ENCODE measurements at places on chromosomes 5 and 9. TPM values are rescaled to one million over a fixed set of nuclear protein-coding genes. Genes with fewer than 3 reads are reported as not detected.

ANKDD1B gene
- 0.34 TPM for total RNA-seq

JAKMIP2 gene
- total RNA-seq: 2.4 TPM

CTXN3 gene
- total RNA-seq: not detected

EMB gene
- 93.9 TPM for total RNA-seq

ANKRD33B gene
- total RNA-seq: 12.2 TPM

STKLD1 gene
- 0.77 TPM for total RNA-seq

DNA sequence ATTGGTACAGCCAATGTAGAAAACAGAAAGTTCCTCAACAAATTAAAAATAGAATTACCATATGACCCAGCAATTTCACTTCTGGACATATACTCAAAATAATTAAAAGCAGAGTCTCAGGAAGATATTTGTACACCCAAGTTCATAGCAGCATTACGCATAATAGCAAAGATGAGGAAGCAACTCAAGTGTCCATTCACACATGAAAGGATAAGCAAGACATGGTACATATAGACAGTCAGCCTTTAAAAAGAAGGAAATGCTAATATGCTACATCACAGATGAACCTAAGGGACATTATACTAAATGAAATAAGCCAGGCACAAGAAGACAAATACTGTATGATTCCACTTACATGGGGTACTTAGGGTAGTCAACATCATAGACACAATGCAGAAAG is 76.7 kb downstream of the ANXA2R start:
- ATAC-seq: no peak

- ATAC-seq: no peak
Measured at GRCh38 chr9:20914556-20914955, 116.9 kb downstream of the HACD4 start.

- no peak for ATAC-seq
Measured at GRCh38 chr5:15807871-15808270, 307.9 kb downstream of the FBXL7 start.

DNA sequence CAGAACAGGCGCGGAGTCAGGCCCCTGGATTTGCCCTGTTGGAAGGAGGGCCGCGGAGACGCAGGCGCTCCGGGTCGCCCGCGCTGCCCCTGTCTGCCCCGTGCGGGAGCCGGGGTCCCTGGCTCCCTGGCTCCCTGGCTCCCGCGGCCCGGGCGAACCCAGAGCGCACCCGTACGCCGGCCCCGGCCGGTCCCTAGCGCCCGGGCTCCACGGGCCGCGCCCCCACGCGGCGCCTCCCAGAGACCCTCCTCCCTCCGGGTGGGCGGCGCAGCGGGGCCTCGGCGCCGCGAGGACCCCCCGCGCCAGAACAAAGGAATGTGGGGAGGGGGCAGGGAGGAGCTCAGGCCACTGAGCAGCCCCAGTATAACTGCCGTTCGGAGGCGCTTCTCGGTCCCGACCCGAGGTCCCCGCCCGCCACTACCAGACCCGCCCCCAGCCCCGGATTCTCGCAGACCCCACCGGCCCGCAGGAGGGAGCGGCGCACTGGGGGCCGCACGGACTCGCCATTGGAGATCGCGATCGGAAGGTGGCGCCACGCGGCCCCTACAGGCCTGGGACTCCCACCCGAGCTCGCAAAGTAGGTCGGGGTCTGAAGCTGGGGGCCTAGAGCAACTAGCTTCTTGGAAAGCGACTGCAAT is 2.4 kb downstream of the NFIL3 start:
- ATAC-seq: no peak

DNA sequence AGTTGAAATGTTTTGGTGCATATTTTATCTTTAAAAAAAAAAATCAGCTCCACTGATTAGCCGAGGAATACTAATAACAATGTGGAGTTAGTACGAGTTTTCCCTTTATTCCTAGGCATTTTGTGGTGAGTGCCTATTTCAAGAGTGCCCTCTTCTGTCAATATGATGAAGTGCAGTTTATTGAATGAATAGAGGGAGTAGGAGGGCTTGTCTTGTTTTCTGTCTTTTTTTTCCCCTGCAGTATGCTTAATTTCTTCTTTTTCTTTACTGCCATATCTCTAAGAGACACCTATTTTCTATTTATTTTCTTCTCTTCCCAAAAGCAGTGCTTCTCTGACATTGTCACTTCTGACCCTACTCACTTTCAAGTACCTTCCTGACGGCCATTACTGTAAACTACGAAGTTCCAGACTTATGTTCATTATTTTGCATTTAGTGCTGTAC is 169.6 kb upstream of the PITX1 start:
- ATAC-seq: no peak

DNA sequence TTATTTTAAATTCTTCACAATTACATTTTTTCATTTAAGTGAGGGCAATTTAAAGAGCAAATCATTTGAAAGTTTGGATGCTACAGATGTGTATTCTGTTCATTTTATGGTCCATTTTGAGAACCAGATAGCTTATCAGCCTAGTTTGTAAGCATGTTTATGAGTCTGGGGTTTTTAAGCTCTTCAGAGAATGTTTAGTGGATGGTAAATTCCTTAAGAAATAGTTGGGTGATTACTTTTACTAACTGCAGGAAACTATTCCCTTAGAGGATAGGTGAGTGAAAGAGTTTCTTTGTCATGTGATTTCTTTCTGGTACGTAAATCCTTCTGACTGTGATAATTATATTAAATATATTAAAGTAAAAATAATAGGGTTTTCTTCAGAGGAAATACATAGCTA is 17.6 kb downstream of the RASGRF2 start:
- ATAC-seq: no peak

GRCh38 chr9:129235931-129236331 is 57.9 kb upstream of the IER5L start:
- ATAC-seq: peak; percentile 65

DNA sequence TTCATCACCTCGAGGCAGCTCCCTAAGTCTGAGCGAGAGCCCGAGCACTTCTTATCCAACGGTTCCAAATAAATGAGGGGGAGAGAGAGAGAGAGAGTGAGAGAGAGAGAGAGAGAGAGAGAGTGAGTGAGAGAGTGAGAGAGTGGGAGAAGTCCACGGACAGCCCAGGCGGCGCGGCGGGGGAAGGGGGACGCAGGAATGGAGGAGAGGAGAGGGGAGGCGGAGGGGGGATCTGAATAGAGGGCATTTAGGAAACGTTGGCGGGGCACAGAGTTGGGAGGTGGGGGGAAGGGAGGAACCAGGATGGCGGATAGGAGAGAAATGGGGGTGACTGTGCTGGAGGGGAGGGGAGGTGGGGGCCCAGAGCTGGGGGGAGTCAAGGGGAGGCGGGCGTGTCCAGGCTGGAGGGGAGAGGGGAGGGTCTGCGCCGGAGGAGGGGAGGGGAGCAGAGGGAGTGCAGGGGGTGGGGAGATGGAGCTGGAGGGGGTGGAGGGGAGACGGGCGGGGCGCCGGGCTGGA is 398 bp upstream of the BASP1 start:
- no peak for ATAC-seq

- no peak for ATAC-seq
Measured at GRCh38 chr5:16856531-16856930, 79.6 kb downstream of the MYO10 start.

DNA sequence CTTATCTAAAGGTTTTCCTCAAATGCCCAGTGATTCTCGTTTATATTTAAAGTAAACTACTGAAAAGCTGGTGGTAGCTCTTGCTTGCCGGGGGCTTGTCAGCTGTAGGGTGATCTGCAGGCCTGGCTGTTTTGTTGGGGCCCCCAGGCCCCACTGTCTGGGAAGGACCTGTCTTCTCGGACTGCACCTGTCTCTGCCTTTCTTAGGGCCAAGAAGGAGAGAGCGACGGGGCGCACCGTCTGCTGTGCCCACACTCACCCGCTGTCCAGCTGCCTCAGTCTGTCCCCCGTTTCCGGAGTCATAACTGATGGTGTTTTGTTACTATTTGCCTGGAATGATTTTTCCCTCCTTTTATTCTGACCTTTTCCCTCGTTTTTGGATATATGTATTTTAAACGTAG is 94.1 kb upstream of the CACNA1B start:
- no peak for ATAC-seq

DNA sequence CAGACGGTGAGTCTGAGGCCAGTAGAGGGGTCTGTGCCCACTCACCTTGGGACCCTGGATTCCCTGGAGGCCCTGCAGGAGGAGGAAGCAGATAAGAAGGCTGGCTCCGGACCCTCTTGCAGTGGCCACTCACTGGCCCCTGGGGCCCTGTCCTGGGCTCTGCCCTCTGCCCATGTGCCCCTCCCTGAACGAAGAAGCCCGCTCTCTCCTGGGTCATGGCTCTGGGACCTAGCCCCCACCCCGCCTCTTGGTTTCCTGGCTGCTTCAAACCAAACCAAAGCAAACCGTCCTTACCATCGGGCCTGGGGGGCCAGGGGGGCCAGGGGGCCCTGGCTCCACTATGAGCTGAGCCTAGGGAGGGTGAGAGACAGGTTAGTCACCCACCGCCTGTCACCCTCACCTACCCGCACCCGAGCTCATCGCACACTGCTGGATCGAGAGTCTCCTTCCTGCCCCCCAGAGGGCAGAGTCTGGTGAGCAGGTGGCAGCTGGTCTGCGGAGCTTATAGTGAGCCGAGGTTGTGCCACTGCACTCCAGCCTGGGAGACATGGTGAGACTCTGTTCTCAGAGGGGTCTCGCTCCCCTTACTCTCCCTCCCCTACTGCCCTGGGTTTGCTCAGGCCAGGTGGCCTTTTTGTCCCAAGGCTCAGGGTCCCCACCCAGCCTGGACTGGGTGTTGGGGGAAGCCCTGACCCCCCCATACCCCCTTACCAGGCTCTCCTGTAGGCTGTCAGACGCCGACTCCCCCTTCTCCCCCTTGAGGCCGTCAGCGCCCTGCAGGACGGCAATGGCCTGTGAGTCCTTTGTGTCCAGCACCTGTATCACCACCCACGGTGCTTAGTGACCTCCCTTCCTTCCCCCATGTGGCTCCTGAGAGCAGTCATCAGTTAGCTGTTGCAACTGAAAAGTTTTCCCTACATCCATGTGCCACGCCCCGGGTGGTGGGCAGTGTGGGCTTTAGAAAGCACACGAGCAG is 15.2 kb upstream of the PHYKPL start:
- no peak for ATAC-seq

GRCh38 chr9:127308652-127309434 is 44.3 kb downstream of the GARNL3 start:
- ATAC-seq: no peak

DNA sequence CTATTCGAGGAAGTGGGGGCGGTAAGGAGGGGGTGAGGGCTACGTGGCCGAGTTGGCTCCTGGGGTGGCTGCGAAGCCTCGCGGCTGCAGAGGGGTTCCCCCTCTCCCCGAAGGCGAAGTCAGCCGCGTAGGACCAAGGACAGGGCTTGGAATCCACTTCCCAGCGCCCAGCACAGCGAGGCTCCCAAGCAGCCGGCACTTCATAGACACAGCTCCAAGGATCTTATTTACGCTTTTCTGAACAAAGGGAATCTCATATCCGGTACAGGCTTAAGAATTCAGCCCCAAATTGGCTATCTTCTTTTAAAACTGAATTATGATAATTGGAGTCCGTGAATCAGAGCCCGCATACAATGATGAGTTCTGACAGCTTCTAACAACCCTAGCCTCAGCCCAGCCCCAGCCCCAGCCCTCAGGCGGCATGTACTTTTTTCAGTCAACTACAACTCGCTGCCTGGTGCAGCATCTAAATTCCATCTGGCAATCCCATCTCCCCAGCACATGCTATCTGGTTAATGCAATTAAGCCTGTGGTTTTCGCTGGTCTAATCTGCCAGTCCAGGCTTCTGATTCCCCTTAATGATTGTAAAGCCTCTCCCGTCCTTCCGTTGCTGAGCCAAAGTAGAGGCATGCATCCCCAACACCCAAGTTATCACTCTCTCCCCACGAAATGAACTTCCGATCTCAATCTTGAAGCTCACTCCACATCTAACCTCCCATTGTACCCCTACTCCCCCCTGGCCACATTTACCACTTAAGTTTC is 1.0 kb downstream of the ELAVL2 start:
- no peak for ATAC-seq

DNA sequence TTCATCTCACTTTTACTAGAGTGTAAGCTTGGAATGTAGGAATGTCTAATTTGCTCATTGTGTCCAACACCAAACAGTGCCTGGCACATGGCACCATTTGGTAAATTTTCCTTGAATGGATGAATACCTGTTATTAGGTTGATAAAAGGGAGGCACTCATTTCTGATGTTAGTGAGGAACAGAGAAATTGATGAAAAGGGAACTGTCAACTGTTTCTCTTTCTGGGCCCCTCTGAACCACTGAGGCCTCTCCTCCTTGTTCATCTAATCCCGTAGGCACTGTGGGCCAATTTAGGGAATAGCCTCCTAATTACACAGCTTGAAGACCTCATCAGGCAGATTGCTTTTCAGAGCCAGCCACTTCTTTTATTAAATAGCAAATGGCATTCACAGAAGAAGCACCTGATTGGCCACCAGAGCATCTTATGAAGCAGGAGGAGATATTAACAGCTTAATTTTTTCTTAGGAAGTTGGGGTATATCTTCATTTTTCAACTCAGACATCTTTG is 22.6 kb downstream of the MRRF start:
- ATAC-seq: no peak

- ATAC-seq: no peak
Measured at GRCh38 chr9:68794898-68795297, 89.9 kb downstream of the PIP5K1B start.

DNA sequence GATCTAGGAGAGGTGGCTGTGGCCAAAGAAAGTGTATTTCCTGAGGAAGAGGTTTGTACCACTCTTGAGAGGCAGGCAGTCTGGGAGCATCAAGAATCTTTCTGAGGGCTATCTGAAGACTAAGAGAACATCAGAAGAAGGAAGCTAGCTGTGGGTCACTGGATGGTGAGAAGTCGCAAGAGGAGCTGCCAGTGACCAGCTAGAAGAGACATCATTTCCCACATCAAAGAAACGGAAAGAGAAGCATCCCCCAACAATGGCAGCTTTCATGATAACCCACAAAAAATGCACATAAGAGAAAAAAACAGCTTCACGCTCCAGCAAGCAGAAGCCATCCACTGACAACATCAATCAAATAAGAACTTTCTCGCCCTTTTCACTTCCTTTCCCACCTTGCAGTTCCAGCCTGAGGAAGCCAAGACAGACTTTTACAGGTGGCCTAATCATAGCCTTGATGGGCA is 25.0 kb upstream of the CEP78 start:
- ATAC-seq: peak; percentile 14

DNA sequence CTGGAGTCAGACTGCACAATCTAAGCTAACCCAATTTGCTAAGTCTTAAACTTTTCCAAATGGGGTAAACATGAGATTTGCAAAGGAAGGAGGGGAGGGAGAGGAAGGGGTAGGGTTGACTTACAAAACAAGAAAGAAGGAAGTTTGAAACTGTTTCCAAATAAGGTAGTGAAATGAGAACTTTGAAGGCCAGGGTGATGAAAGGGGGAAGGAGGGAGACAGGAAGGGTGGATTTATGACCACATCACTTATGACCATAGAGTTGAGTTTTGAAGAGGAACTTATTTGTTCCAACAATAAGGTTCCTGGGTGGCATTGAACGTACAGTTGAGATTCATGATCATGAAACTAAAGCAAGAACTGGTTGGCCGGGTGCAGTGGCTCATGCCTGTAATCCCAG is 72.5 kb upstream of the DAPK1 start:
- no peak for ATAC-seq

DNA sequence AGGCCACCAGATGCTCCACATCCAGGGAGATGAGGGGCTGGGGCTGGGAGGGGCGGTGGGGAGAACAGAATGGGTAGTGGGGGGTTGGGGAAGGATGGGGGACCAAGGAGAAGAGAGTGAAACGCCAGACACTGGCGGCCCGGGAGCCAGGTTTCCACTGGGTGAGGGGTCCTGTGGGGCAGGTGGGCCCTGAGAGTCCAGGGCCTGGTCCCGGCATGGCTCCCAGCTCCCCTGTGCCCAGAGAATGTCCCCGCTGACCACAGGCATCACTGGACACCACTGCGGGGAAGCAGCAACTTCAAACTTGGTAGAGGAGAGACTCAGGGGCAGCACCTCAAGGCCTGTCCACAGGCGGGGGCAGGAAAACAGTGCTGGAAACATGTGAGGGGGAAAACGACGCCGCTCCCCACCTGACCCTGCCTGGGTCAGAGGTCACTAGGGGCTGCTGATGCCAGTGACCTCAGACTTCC is 13.2 kb downstream of the NINJ1 start:
- ATAC-seq: peak; percentile 3
